ENCODE measurements at places on chromosomes 1 and 21. TPM values are rescaled to one million over a fixed set of nuclear protein-coding genes. Genes with fewer than 3 reads are reported as not detected.

The RAB42 gene
- total RNA-seq: 5.4 TPM

The ALDH4A1 gene
- total RNA-seq: 10.6 TPM

The PRDX1 gene
- total RNA-seq: 180 TPM

The ARHGEF16 gene
- total RNA-seq: 25.7 TPM

The RGS7 gene
- total RNA-seq: 5.4 TPM

The SUSD4 gene
- total RNA-seq: 13.9 TPM

The MROH9 gene
- 2.8 TPM for total RNA-seq

The CASQ2 gene
- 0.74 TPM for total RNA-seq

The LRRC40 gene
- total RNA-seq: 18.2 TPM

The CYP4Z1 gene
- 2.4 TPM for total RNA-seq

The VCAM1 gene
- 4.1 TPM for total RNA-seq

The ANGPTL3 gene
- not detected for total RNA-seq
